ENCODE measurements at places on chromosomes 4 and X. TPM values are rescaled to one million over a fixed set of nuclear protein-coding genes. Genes with fewer than 3 reads are reported as not detected.

The AR gene
- 6.3 TPM for polyA plus RNA-seq

The SHROOM4 gene
- polyA plus RNA-seq: 5.8 TPM

The TDO2 gene
- not detected for polyA plus RNA-seq

The PIN4 gene
- polyA plus RNA-seq: 26.2 TPM

- DNase-seq: no peak
These were observed 96.7 kb downstream of the IL1RAPL2 start for GRCh38 chrX:104662694-104663093.

DNA sequence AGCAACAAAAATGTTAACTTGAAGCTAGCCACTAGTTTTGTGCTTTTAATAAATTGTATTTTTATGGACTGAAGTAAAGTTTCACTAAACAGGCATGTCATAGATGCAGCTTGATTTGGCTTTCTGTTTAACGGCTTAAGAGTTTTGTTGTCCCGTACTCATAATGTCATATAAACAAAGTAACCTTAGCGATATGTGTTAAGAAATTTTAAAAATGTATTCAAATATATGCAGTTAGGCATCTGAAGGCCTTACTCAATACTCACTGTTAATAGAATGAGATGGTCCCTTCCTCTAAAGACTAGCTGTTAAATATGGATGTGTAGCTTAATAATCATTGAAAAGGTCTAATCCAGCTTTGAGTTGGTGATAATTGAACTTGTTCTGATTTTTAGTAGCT lies 1.0 kb upstream of the SCLT1 start:
- DNase-seq: no peak

- no peak for DNase-seq
These were observed 93.0 kb downstream of the HDAC8 start for GRCh38 chrX:72479324-72480274.
